Right cardiac atrium (tissue), 5 donors: ENCODE measurements at places on chromosomes 7 and 10. TPM values are rescaled to one million over a fixed set of nuclear protein-coding genes. Genes with fewer than 3 reads are reported as not detected.

DNA sequence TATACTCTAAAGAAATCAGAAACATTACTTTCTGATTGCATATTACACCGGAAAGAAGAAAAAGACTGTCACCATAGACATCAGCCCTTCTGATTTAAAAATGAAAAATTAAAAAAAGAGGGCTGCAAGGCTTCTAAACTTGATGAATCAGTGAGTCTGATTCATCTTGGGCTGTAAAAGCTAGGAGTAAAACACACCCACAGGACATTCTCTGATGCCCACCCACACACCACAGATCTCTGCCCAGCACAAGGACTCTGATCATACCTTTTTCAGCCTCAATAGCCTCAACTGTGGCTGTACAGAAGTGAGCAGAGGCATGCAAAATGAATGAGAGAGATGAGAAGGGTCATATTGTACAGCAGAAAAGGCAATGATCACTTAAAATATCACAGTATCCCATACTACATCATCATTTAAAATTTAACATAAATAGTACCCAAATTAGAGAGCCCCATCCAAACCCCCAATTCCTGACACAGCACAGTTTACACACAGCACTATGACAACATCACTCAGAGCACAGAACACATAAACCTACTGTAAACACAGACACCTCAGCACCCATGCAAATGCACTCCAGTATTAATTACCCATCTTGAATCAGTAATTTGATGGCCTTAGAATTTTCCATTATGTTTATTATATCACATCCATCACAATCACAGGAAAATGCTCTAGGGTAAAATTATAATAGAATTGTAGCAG is 6.4 kb upstream of the MSS51 start:
- no peak for DNase-seq

- no peak for DNase-seq
Observed at GRCh38 chr7:128110641-128111364, 79.6 kb upstream of the LRRC4 start.

DNA sequence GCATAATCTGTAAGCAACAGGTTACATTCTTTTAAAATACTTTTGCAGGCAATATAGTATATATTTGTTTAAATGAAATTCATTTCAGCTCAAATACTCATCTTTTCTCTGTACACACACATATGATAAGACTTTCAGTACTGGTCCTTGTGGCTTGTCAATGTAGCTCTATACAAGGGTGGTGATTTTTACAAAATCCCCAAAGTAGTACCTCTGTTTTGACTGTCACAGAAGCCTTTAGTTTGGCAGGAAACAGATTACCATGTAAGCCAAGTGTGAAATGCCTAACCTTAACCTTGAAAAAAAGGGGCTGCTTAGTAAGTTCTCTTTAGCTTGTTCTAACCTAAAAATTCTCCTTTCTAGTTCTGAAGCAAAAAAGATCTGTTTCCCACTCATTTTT is 87.9 kb downstream of the KCND2 start:
- DNase-seq: no peak

GRCh38 chr7:157436763-157437480 is 100.1 kb downstream of the DNAJB6 start:
- DNase-seq: no peak

DNA sequence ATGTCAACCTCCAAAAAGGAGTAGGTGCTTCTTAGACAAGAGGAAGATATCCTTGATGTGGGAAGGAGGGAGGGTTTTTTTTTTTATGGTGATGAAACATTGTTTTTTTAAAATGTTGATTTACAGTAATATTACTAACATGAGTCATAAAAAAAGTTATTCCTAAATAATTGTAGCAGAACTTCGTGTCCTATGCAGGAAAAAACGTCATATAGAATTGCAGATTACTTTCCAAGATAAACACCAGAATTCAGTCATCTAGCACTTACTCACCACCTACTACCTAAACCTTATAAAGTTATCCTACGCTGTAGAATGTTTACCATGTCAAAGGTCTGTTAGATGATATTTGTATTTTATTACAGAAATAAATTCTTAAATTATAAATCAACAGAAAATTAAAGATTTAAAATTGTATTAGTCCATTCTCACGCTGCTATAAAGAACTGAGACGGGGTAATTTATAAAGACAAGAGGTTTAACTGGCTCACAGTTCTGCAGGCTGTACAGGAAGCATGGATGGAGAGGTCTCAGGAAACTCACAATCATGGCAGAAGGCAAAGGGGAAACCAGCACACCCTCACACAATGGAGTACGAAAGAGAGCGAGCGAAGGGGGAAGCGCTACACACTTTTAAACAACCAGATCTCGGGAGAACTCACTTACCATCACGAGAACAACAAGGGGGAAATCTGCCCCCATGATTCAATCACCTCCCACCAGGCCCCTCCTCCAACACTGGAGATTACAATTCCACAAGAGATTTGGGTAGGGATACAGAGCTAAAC is 105.2 kb upstream of the NEBL start:
- DNase-seq: no peak

DNA sequence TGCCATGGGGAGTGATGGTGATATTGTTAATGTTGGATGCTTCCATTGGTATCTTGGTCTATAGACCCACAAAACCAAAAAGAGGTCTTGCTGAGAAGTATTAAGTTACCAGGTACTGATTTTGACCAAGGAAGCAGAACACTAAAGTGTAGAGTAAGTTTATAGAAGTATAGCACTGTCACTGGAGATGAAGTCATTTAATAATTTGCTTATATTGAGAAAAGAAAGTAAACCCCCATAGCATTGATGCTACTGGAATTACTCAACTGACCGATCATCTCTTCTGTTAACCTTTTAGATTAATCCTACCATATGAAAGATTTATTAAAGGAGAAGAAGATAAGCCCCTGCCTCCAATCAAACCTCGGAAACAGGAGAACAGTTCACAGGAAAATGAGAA is 183.2 kb downstream of the RTKN2 start:
- DNase-seq: no peak

DNA sequence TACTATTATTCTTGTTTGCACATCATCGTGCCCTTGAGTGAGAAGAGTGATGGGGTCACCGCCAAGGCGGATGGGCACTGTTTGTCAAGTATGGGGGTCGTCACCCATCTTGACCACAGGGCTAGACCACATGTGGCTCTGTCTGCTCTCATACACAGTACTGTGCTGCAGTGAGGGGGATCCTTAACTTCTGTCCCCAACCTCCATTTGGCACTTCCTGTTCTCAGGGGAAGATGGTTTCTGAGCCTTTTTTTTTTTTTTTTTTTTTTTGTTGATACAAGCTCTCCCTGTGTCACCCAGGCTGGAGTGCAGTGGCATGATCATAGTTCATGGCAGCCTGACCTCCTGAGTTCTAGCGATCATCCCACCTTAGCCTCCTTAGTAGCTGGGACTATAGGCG is 13.6 kb downstream of the WBP1L start:
- DNase-seq: no peak

Gene SPDYE9
- not detected for total RNA-seq

Gene LRRC17
- 3.0 TPM for total RNA-seq

Gene ZNF736
- 7.5 TPM for total RNA-seq

Gene NUDT1
- 12.4 TPM for total RNA-seq
